LNCaP clone FGC (cell line): ENCODE measurements at places on chromosomes 16 and 17.

- DNase-seq: no peak
Observed at GRCh38 chr17:1573932-1574696, 11.5 kb upstream of the PITPNA start.

DNA sequence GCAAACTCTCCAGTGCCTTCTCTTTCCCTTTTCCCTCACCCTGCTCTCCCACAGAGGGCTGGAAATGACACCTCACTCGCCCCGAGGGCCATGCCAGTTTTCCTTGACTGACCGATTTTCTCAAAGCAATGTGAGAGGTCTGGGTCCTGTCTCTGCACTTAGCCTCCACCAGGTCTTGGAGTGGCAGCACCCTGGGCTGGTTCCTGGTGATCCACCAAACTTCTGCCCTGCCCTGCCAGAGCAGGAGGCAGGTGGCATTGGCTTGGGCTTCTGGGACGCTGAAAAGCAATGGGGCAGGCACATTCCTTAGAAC, 97.5 kb downstream of the RAB11FIP4 start:
- DNase-seq: no peak

DNA sequence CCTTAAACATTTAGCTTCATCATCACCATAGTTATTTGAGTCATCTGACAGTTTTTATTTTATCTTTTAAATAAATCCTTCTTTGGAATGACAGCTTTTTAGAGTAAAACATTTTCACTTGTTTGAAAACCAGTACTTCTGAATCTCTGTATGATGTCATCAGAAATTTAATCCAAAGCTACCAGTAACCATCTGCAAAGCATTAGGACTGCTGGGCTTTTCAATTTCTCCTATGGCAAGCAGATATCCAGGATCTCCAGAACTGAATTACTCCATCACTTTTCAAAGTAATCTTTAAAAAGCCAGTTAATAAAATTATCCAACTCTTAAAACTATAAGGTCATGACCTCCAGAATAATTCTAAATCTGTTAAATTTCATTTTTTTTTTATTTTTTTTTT, 51.5 kb downstream of the CHCT1 start:
- DNase-seq: no peak

- DNase-seq: no peak
Observed at GRCh38 chr16:51576498-51577195, 425.6 kb upstream of the SALL1 start.

DNA sequence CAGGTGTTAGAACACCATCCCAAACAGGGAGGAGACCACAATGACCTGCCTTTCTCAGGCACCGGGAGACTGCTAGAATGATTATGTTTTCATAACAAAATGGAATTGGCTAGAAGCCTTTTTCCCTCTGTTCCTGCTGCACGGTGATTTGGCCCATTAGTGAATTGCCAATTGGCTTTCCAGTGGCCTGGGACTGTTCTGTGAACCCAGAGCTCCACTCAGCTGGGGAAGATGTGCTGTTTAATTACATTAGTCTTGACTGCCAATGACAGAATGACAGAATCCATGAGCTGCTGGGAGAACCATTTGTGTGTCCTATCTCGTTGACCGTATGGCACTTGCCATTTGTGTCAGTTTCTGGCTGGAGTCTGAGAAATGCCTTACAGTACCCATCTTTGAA, 242.9 kb downstream of the CDH11 start:
- no peak for DNase-seq

GRCh38 chr17:57413848-57414651, 157.7 kb downstream of the MSI2 start:
- DNase-seq: no peak

GRCh38 chr17:74592087-74592990, at the start of gene CD300LD:
Gene CD300LD (minus strand): TSS chr17:74592283. CDS start chr17:74592202, 81 bp downstream.
- no peak for DNase-seq
